ENCODE measurements at places on chromosomes 1 and 21.

GRCh38 chr1:89880679-89881078, 59.8 kb downstream of the LRRC8D start:
- no peak for DNase-seq

DNA sequence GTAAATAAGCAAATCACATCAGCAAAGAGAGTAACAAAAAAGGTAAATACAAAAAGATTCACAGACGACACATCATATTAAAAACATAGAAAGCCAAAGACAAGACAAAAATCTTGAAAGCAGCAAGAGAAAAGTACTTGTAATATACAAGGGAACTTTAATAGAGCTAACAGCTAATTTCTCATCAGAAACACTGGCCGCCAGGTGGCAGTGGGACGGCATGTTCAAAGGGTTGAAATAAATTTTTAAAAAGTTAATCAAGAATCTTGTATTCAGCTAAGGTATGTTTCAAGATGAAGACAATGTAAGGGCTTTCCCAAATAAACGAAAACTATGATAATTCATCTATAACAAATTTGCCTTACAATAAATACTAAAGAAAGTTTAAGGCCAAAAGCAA, 358.1 kb downstream of the LRRIQ3 start:
- DNase-seq, result no peak

- no peak for DNase-seq
Observed at GRCh38 chr1:243286409-243287122, 30.7 kb downstream of the SDCCAG8 start.

- no peak for DNase-seq
Observed at GRCh38 chr1:175319912-175320230, 127.3 kb upstream of the KIAA0040 start.

DNA sequence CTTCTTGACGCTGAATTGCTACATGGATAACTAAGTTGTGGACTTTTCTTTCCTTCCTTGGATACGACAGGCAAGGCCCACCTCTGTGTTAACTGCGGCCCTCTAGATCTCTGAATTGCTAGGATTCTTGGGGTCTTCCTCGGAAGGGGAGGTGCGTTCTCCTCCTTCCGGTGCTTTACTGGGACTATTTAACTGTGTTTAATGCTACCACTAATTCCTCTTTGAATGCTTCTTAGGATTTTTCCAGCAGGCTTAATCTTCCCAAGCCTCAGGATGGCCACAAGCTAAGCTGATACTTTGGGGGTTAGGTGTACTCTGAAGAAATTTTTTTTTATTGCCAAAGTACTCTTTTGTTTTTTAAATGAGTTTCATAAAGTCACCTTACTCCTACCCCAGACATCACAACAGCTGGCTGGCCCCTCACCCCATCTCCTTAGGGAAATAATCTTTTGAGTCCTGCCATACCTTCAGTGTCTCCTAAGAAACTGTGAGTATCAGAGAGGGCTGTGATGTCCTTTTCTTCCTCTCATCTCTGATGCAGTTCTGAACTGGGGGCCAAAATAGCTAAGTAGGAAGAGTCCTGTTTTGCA, 21.4 kb downstream of the KIRREL1 start:
- no peak for DNase-seq

GRCh38 chr1:241551759-241552638, 19.8 kb downstream of the KMO start:
- DNase-seq, result no peak

DNA sequence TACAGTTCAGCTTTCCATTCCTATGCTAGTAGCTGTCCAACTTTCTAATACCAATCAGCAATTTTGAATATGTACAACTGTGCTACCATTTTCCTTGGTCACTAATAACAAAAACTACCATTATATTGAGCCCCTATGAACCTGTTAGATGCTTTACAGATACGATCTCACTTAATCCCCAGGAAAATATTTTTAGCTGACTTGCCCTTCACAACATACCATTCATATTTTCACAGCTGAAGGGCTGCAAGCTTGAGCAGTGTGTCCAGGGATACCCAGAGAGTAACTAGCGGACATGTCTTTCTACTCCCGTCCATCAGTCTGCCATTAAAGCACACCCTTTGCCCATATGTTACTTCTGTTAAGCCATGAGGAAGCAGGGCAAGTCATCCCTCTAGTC, 140.5 kb downstream of the SPATA46 start:
- DNase-seq, result no peak

GRCh38 chr1:70194601-70195000, 10.8 kb downstream of the LRRC40 start:
- no peak for DNase-seq

DNA sequence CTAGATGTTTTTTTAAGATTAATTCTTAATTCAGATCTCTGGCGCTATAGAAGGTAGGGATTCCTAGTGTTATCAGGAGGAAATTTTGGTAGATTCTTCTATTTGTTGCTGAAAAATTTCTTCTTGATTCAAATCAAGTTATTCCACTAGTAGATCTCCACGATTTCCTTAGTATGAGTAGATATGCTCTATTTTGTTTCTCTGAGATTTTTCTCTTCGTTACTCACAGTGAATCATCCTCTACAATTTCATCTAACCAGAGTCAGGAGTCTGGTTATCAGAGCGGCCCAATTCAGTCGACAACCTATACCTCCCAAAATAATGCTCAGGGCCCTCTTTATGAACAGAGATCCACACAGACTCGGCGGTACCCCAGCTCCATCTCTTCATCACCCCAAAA, 18.8 kb upstream of the HAX1 start:
- DNase-seq, result no peak

DNA sequence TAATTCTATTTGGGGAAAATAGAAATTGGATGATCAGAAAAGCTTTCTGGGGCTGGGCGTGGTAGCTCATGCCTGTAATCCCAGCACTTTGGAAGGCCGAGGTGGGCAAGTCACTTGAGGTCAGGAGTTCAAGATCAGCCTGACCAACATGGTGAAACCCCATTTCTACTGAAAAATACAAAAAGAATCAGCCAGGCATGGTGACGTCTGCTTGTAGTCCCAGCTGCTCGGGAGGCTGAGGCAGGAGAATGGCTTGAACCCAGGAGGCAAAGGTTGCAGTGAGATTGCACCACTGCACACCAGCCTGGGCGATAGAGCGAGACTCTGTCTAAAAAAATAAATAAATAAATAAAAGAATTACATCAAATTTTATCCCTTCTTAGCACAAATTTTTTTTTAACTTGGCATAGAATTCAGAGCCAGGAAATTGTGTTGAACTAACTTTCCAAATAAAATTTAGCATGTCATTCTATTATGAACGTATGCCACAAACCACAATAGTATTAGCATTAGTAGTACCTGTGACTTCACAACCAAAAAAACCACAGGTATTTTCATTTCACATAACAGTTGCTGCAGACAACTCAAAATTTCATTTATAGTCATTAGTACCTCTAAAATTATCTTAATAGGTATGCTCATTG, 4.5 kb upstream of the ANKRD13C start:
- no peak for DNase-seq

DNA sequence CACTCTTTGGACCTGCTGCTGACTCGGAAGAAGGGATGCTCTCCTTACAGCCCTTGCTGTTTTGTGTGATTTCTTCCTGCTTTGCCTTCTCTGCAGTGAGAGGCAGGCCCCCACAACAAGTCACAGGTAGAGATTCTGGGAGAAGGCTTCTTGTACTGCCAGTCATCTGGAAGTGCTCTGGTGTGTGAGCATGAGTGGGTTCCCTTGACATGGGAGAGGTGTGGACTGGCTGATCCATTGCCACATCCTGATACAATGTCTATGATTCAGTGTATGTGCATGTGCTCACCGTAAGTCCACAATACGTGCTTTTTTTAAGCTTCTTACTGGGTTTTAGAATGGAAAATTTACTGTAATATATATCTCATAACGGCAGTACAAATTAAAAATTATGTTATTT, 46.0 kb upstream of the PLA2G4A start:
- no peak for DNase-seq

DNA sequence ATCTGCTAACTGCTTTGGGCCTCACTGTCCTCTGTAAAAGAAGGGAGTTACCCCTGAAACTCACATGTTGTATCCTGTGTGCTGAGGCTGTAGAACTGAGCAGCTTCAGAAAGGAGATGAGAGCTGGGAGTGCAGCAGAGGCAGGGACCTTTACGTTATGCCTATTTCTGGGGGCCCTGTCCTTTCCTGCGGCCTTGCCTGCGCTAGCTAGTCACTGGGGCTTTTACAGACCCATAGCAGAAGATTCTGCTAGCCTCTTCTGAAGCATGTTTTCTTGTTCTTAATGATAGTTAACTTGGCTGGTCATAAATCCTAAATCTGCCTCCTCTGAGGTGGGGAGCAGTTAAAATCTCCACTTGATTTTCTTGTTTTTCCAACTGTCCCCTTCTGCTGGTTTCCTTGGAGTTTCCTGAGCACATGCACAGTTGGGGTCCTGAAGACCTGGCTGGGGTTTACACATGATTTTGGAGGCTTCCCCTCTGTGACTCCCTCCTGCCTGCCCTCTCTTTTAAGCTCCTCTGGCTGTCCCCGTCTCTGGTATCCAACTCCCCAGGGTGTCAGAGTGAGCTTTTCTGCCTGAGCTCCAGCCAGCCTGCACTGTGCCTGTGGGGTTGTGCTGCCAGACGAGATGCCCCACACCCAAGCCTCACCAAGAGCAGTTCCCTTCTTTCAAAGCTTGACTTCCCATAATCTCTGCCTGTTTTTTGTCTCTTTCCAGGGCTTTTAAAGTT, 76.6 kb downstream of the NOS1AP start:
- DNase-seq, result no peak

Data from neural crest cell (in vitro differentiated cells).